ENCODE measurements at places on chromosomes 1 and 21.
A peak's percentile ranks its signal among the peaks of the same experiment; 100 is the strongest.

GRCh38 chr1:43493661-43494450 is 36.8 kb upstream of the PTPRF start:
- DNase-seq: no peak

DNA sequence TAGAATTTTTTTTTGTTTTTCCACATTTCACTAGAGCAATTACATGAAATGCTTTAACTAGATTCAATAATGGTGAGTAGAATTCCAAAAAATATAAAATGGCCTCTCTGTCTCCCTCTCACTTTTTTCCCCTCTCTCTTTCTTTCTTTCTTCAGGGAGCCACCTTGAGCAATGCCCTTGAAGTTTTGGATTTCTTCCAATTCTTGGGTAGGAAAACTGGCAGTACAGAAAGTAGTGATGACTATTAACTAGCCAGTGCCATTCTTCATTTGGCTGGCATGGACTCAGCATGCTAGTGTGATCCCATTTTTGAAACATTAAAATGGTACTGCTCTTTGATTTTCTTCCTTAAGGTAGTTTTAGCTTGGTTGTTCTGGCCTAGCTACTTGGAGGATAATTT is 4.5 kb upstream of the FNBP1L start:
- DNase-seq: no peak

DNA sequence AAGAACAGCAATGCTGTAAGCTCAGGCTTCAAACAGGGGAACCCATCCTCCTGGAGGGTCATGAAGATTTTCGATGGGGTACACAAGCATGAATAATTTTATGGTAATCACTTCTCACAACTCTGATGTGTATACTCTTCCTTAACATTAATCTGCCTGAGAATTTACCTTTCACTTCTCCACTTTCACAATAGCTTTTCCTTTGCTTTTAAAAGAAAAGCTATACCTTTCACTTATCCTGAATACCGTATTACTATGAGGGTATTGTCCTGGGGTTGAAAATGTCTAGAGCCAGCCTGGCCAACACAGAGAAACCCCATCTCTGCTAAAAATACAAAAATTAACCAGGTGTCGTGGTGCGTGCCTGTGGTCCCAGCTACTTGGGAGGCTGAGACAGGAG is 12.7 kb upstream of the ZYG11B start:
- DNase-seq: no peak

- no peak for DNase-seq
These were observed 45.4 kb upstream of the IPO9 start for GRCh38 chr1:201783572-201783971.

DNA sequence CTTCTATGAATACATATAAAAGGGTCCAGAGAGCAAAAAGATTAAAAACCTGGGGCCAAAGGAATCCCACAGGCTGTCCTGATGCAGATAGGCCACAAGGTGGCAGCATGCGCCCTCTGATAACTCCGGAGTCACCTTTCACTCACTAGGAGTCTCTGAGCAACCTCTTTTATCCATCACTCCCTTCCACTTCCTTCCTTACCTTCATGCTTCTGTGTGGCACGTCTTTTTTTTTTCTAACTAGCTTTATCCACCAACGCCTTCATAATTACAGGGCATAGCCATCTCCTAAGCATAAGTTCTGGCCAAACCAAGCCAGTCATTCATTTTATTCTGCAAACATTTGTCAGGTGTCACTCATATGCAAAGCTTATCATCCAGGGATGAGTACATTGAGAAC is 3.9 kb upstream of the PGLYRP4 start:
- DNase-seq: peak; percentile 62

DNA sequence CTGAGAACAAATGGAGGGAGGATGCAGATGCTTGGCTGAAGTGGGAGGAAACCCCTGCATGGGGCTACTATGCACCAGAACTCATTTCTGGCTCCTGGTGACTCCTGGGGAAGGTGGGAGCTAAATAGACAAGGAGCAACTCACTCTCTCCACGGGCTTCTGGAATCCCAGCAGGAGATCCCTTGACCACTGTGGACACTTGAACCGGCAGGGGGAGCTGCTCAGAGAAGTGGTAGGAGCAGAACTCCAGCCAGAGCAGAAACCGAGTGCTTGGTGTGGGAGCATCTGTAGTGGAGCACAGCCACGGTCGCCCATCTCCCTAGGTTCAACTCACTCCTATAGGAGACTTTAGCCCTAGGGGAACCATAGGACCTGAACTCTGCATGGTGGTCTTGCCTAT is 205.6 kb upstream of the GJB5 start:
- no peak for DNase-seq

GRCh38 chr21:42088148-42088547 is 17.0 kb downstream of the UMODL1 start:
- DNase-seq: no peak

GRCh38 chr1:43005460-43006361 is 47.0 kb upstream of the SLC2A1 start:
- DNase-seq: no peak
